ENCODE measurements at places on chromosomes 16 and 17. TPM values are rescaled to one million over a fixed set of nuclear protein-coding genes. Genes with fewer than 3 reads are reported as not detected.

The CYGB gene
- total RNA-seq, result 0.37 TPM

DNA sequence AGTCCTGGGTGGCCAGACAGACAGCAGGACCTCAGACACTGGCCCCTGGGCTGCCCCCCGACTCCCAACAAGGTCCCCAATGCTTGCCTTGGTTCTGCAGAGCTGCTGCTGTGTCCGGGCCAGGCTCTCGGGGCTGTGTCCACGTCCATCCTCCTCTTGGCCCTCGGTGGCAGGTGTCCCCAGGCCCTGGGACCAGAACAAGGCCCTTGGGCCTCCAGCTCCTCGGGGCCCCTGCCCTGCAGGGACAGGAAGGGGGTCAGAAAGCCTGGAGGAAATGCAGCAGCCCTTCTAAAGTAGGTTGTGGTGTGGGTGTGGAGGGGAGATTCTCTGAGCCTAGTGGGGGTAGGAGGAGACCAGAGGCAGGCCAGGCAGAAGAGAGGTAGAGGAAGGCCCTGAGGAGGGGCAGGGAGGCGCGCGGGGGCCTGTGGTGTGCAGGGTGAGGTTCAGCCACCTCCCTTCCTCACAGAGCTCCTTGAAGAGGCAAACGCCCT lies 2.5 kb upstream of the AXIN1 start:
- peaks cover 6% of the 10 kb centered on the region for H3K36me3 ChIP-seq
- peak; percentile 56 for DNase-seq
- H3K27ac ChIP-seq, result peak overlapping the region; percentile 80
- peaks cover 16% of the 10 kb centered on the region for H3K4me1 ChIP-seq

DNA sequence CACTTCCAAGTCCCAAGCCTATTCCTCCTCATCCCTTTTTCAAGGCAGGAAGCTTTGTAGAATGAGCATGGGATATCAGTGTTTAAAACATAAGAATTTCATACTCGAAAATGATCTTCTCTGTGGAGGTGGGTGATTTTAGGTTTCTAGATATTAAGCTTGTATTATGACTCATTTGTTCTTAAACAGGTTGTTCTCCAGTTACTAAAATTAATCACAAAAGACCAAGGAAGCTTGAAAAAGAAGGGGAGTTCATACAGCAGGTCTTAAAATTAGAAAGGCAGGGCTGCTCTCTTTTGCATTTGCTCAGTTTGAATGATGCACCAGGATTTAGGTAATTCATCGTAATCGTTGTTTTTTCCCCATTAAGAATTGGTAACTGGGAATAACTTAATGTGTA lies 208.7 kb downstream of the PRKCA start:
- H3K4me3 ChIP-seq, result no peak overlapping the region
- H3K27ac ChIP-seq, result no peak overlapping the region
- no peaks in the 10 kb centered on the region for H3K27me3 ChIP-seq
- peaks cover 40% of the 10 kb centered on the region for H3K4me1 ChIP-seq
- DNase-seq, result no peak
- H3K36me3 ChIP-seq, result peaks cover 27% of the 10 kb centered on the region

The C16orf74 gene
- total RNA-seq, result 3.9 TPM

The CNGB1 gene
- total RNA-seq, result not detected

The ABCA8 gene
- total RNA-seq, result not detected

The PRR29 gene
- total RNA-seq, result 1.00 TPM

GRCh38 chr16:83433201-83433600 lies 374.6 kb upstream of the HSBP1 start:
- no peak overlapping the region for H3K27ac ChIP-seq
- H3K36me3 ChIP-seq, result no peaks in the 10 kb centered on the region
- no peak for DNase-seq
- no peaks in the 10 kb centered on the region for H3K4me1 ChIP-seq

GRCh38 chr16:4663777-4664465 lies 29.4 kb upstream of the NUDT16L1 start:
- peaks cover 14% of the 10 kb centered on the region for H3K36me3 ChIP-seq
- no peaks in the 10 kb centered on the region for H3K27me3 ChIP-seq
- H3K4me1 ChIP-seq, result peaks cover 48% of the 10 kb centered on the region
- H3K4me3 ChIP-seq, result peak overlapping the region; percentile 70

The CCL16 gene
- not detected for total RNA-seq

The SETD1A gene
- 27.6 TPM for total RNA-seq

DNA sequence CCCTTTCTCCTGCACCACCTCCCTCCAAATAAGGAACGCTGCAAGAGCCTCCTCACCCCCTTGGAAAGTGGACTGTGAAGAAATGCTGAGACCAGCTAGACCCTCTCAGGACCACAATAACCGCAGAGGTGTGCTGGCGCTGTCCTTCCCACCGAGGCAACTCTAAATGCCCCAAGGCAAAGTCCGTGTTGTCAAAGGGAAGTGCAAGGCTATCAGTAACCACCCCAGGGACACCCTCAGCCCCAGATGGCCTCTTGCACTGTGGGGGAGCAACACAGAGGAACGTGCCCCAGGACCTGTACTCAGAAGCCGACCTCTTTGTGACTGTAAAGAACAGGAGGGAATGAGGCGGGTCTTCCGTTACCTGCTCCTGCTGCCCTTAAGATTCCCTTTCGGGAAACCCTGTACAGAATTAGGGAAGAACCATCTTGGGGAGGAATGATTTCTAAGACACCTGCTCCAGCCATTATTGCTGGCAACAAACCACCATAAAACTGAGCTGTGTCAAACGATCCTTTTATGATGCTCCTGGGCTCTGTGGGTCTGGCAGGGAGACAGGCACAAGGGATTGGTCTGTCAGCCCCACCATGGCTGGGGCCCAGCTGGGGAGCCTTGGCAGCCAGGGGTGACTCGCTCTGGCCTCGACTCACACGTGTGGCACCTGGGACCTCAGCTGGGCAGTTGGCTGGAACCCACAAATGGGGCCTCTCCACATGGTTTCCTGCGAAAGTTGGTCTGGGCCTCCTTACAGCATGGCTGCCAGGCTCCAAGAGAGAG lies 14.6 kb upstream of the MED9 start:
- no peak overlapping the region for H3K27ac ChIP-seq
- no peak overlapping the region for H3K4me3 ChIP-seq
- H3K36me3 ChIP-seq, result peaks cover 3% of the 10 kb centered on the region
- peaks cover 10% of the 10 kb centered on the region for H3K27me3 ChIP-seq

DNA sequence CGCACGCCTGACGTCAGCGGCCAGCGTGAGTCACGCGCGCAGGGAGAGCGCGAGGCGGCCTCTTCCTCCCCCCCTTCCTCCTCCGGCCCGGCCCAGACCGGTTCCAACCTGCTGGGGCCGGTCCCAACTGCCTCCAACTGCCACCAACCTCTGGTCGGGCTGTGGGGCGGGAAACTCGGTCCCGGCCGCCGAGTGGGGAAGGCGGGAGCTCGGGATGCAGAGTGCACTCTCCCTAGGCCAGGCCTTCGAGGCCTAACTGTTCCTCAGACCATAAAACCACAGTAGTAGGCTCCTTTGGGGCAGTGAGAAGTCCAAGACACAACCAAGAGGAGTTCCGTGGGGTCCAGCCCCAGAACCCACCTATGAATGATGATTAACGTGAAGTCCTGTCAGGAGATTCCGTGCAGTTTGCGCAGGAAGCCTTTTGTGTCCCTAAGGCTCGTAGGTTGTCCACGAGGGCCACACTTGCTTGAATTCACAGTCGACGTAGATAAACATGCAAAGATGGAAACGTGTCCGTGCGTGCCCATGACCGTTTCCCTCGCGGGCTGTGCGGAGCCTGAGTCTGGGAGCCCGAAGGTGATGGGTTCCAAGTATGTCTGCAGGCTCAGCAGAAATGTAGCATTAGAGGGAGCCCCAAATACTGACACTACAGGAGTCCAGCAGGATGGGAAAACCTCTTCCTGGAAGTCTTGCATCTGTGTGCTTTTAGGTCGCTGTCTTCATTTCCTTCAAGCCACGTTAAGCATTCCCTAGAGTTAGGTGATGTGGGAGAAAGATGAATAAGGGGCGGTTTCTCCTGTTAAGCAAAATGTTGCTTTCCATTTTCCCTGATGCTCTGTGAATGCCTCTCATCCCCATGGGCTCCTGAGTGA lies 647 bp downstream of the UNK start:
- H3K27me3 ChIP-seq, result no peaks in the 10 kb centered on the region
- H3K4me1 ChIP-seq, result peaks cover 31% of the 10 kb centered on the region
- H3K4me3 ChIP-seq, result peak overlapping the region; percentile 94

GRCh38 chr17:64599187-64599676 lies 62.9 kb downstream of the SMURF2 start:
- no peaks in the 10 kb centered on the region for H3K27me3 ChIP-seq
- peak overlapping the region; percentile 86 for H3K27ac ChIP-seq
- peaks cover 22% of the 10 kb centered on the region for H3K4me1 ChIP-seq
- peak overlapping the region; percentile 77 for H3K4me3 ChIP-seq
- DNase-seq, result peak; percentile 60
- peaks cover 10% of the 10 kb centered on the region for H3K36me3 ChIP-seq

- H3K27ac ChIP-seq, result no peak overlapping the region
- peaks cover 2% of the 10 kb centered on the region for H3K27me3 ChIP-seq
- no peak overlapping the region for H3K4me3 ChIP-seq
- no peak for DNase-seq
- no peaks in the 10 kb centered on the region for H3K36me3 ChIP-seq
Measured at GRCh38 chr17:79332011-79332554, 257.5 kb downstream of the ENGASE start.

The STX4 gene
- 82.8 TPM for total RNA-seq

GRCh38 chr16:64823481-64824075 lies 298.3 kb downstream of the CDH11 start:
- no peaks in the 10 kb centered on the region for H3K4me1 ChIP-seq
- no peak for DNase-seq
- H3K27me3 ChIP-seq, result no peaks in the 10 kb centered on the region
- H3K27ac ChIP-seq, result no peak overlapping the region

GRCh38 chr16:1781758-1782407 lies 488 bp downstream of the SPSB3 start:
- H3K27me3 ChIP-seq, result no peaks in the 10 kb centered on the region
- H3K36me3 ChIP-seq, result peaks cover 3% of the 10 kb centered on the region
- H3K27ac ChIP-seq, result peak overlapping the region; percentile 70
- peak overlapping the region; percentile 89 for H3K4me3 ChIP-seq

DNA sequence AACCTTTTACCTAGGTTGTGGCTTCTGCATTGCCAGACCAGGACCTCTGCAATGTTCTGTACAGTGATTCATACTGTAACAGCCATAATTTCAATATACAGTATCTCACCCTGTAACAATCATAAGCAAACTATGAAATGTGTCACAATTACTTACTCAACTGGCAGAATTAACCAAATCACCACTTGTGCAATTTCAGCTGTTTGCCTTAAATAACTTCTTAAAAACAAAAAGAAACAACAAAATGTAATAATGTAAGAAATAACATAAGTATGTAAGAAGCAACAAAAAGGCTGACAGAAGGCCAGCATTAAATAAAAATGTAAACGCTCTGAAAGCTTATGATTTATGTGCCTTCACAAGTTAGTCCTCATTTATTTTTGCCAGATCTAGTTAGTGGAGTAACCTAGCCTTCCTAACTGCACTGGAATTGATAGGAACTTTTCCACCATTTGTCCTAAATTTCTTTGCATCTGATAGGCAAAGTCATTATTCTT lies 96.9 kb downstream of the SKAP1 start:
- DNase-seq, result no peak
- H3K4me1 ChIP-seq, result peaks cover 22% of the 10 kb centered on the region
- no peak overlapping the region for H3K4me3 ChIP-seq
- peaks cover 11% of the 10 kb centered on the region for H3K36me3 ChIP-seq

DNA sequence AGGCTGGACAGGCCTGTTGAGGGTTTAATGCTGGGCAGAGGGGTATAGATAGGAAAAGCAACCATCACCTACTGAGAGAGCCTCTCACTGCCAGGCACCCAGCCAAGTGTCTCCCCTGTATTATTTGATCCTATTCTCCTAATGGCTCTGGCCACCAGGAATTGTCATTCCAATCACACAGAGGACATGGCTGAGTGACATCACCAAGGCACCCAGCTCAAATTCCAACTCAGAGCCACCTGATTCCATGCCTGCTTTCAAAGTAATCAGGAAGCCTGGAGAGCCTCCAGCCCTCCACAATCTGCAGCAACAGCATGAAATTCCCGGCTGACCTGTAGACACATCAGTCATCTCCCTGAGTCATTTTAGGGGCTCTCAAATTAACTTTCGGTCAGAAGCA lies 368.9 kb upstream of the C16orf82 start:
- H3K4me1 ChIP-seq, result no peaks in the 10 kb centered on the region
- no peaks in the 10 kb centered on the region for H3K27me3 ChIP-seq
- no peaks in the 10 kb centered on the region for H3K36me3 ChIP-seq
- DNase-seq, result no peak
- no peak overlapping the region for H3K27ac ChIP-seq

DNA sequence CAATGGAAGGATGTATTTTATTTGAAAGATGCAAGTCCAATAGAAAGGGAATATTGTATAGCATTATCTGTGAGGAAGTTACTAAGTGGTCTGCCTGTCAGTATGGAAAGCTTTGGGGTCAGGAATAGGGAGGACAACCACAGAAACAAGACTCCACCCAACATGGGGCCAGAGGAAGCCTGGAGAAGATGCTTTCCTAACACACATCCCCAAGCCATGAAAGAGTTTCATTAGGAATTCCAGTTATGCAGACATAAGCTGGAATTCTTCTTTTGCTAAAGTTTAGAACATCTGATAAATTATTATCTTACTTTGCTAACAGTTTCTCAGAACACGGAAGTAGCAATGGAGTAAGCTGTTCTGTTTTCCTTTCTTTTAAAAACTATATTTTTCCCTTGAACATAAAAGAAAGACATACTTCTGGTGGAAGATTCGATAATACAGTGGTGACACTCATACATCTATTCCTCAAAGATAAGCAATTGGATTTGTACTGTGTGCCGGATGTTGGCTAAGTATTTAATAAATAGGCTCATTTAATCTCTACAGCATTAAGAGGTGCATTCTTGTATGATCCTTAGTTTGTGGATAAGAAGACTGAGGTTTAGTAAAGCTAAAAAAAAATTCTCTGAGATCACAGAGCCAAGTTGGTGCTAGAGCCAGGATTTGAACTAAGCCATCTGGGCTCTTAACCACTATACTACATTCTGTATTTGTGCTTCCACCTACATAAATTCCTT lies 51.0 kb upstream of the GAS7 start:
- H3K27ac ChIP-seq, result no peak overlapping the region
- DNase-seq, result no peak
- H3K36me3 ChIP-seq, result no peaks in the 10 kb centered on the region
- no peak overlapping the region for H3K4me3 ChIP-seq
- H3K27me3 ChIP-seq, result peaks cover 5% of the 10 kb centered on the region

- no peaks in the 10 kb centered on the region for H3K4me1 ChIP-seq
- peaks cover 1% of the 10 kb centered on the region for H3K36me3 ChIP-seq
- H3K27ac ChIP-seq, result no peak overlapping the region
- no peak for DNase-seq
Measured at GRCh38 chr17:10668775-10669174, 11.7 kb upstream of the MYH3 start.

GRCh38 chr17:78535273-78536197 lies 41.7 kb downstream of the DNAH17 start:
- H3K36me3 ChIP-seq, result no peaks in the 10 kb centered on the region
- H3K4me3 ChIP-seq, result peak overlapping the region; percentile 57
- H3K4me1 ChIP-seq, result peaks cover 25% of the 10 kb centered on the region
- peaks cover 5% of the 10 kb centered on the region for H3K27me3 ChIP-seq
- peak overlapping the region; percentile 86 for H3K27ac ChIP-seq
